WTC11 (cell line): ENCODE measurements at places on chromosomes 16 and 17.

DNA sequence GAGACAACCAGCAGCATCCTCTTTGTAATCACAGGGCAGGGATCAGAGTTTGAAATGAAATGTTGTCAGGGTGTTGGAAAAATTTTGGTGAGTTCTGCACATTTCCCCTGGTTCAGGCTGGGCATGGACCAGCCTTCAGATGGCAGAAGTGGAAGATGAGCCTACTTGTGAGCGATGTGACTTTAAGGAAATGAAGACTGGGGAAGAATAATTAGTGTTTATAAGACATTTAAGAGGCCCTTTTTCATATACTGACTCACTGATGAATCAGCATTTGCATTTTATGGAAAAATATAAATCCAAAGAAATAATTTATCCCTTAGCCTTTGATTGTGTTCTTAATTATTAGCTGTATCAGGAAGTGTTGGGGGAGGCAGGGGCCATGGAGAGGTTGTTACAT is 20.9 kb downstream of the GPR179 start:
- no peak for DNase-seq

DNA sequence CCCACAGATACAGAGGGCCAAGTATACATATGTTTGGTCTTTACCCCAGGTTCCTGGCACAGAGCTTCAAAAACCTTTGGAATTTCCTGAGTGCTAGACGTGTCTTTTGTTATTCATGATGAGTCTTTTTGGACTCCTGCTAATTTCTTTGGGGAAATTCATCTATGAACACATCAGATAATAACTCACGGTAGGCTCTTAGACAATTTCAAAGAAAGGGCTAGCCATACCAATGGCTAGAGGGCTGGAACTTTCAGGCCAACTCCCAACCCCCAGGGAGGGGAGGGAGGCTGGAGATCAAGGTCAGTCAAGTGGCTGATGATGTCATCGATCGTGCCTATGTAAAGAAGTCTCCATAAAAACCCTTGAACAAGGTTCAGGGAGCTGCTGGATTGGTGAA is 101.9 kb downstream of the STX8 start:
- DNase-seq, result no peak

GRCh38 chr16:46884513-46885293 is 541 bp downstream of the GPT2 start:
- DNase-seq, result no peak

GRCh38 chr16:68041783-68042182 is 18.7 kb downstream of the DUS2 start:
- no peak for DNase-seq

DNA sequence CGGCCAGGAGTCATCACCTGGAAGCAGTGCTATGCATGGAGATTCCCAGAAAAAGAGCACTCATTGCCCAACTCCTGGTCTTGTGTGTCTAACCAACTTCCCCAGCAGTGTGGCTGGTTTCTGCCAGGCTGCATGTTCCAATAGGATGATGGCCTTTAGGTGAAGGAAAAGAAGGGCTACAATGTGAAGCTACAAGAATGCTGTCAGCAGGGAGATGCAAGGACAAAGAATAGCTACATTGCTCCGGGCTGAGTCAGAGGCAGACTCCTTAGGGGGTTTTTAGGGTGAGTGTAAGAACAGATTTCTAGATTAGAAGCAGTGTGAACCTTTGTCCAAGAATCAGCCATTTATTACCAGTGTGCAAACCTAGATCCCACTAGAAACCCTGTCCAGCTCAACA is 63.0 kb upstream of the DNAH9 start:
- DNase-seq, result no peak

DNA sequence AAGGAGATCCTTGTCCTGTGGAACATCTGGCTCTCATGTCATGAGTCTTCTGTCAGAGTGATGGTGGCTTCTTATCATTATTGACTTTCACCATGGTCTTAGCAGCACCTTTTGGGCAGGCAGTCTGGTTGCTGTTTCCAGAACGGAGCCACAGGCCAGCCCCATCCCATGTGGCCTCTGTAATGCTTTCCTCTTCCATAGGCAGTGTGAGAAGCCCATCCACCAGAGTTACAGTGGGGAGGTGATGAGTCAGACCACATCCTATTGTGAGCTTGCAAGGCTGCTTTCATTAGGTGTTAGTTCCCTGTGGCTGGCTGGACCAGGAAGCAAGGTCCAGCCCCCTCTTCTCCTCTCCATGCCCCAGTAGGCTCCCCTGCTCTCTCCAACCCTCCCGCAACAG is 30.8 kb upstream of the SPACA3 start:
- no peak for DNase-seq

DNA sequence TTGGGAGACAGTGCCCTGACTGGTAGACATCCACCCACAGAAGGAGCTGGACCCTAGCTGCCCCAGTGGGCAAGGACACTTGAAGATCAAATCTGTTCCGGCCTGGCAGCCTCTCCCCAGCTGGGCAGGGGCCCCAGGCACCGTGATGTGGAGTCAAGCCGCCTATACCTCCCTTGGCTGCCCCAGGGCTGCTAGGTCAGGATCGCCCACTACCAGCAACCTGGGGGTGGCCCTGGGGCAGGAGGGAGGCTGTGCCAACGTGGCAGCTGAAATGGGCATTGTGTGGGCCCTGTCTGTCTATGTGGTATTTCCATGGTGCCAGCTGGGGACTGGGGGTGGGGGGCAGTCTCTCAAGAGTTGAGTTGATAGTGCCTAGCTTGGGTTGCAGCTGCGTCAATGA is 941 bp downstream of the PDK2 start:
- no peak for DNase-seq

DNA sequence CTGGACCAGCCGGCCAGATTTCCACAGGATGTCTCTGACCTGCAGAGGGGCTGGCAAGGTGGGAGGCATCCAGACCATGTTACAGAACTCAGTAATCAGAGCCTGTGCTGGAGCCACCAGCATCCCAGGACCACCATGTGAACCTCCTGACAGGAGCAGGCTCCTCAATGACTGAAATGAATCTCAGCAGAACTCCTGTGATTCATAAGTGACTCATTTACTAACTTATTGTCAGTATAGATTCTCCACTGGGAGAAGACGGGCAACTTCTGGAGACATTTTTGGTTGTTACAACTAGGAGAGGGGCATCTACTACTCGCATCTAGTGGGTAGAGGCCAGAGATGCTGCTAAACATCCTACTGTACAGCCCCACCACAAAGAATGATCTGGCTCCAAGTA is 3.1 kb upstream of the WWOX start:
- DNase-seq, result no peak

DNA sequence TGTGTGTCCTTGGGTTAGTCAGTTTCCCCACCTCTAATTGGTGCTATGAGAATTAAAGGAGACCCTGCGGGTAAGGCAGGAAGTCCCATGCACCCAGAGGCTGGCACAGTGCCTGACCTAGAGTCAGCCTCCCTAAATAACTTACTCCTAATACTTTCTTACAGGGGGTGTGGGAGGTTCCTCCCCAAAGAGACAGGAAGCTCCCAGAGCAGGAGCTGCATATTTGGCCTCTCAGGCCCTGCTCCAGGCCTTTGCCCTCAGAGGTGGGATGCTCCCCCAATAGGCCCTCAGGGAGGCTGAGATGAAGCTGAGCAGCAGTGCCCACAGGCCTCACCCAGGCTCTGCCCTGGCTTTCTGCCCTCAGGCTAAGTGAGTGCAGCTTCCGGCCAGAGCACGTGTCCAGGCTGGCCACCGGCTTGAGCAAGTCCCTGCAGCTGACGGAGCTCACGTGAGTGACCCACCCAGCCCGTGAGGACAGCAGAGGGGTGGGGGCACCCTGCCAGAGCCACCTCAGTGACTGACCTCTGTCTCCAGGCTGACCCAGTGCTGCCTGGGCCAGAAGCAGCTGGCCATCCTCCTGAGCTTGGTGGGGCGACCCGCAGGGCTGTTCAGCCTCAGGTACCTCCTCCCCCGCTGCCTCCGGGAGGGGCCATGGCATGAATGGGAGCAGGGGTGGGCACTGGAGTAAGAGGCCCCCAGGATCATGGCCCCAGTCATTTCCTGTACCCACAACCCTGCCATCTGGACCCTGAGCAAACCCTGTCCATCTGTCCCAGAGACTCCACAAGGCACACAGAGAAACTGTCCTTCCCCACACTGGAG is 31.1 kb upstream of the CPNE2 start:
- DNase-seq, result no peak

DNA sequence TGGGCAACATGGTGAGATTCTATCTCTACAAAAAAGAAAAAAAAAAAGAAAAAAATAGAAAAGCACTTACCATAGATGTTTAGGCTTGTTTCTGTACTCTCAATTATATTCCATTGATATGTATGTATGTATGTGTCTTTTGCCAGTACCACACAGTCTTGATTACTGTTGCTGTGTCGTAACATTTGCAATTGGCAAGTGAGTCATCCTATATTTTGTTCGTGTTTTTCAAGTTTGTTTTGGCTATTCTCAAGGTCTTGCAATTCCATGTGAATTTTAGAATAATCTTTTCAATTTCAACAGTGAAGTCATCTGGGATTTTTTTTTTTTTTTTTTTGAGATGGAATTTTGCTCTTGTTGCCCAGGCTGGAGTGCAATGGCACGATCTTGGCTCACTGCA is 19.3 kb downstream of the SPECC1 start:
- no peak for DNase-seq

GRCh38 chr17:16459855-16460550 is 32.0 kb downstream of the LRRC75A start:
- peak; percentile 62 for DNase-seq

GRCh38 chr16:66516808-66517585 is 32.9 kb downstream of the TK2 start:
- no peak for DNase-seq

GRCh38 chr16:68267612-68268405 is 3.5 kb downstream of the SLC7A6 start:
- peak; percentile 25 for DNase-seq

DNA sequence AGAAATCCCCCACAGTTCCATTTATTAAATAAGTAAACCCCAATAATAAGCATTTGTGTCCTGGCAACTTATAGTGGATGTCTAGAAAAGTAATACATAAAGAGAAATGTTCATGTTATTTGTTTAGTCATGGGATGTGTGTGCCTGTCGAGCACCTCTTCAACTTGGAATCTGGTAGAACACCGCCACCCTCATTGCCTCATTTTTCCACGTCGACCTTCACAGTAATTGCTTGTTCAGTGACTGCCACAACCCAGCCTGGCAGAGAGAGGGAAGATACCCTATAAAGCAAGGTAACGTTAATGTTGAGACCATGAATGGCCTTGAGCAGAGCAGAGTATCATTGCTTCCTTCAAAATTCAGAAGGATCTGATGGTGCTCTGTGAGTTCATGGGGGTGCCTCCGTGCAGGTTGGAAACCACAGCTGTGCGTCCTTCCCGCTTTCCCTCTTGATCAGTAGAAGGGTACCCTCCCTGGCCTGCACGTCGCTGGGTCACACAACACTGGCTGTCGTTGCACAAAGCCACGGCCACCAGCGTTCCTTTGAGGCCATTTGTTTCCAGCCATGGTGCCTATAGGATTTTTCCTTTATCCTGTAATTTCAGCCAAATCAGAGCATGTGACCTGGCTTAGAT is 3.7 kb upstream of the DNASE1 start:
- peak; percentile 8 for DNase-seq

GRCh38 chr17:4309897-4310296 is 46.1 kb upstream of the ANKFY1 start:
- DNase-seq, result no peak
